Activated T-helper 2 cell treated with anti-CD3 and anti-CD28 coated beads, Interferon-gamma antibody, Interleukin-2, Interleukin-4, amounts not matched to agents 10 μg/mL and 5 μg/mL and 100 μg/mL, durations not matched to agents 14 hours and 24 hours and 36 hours (primary cell): ENCODE measurements at places on chromosomes 5 and 9. TPM values are rescaled to one million over a fixed set of nuclear protein-coding genes. Genes with fewer than 3 reads are reported as not detected.

GRCh38 chr5:154370813-154371212 lies 75.0 kb upstream of the SAP30L start:
- H3K36me3 ChIP-seq: no peaks in the 10 kb centered on the region
- H3K27me3 ChIP-seq: no peaks in the 10 kb centered on the region
- no peaks in the 10 kb centered on the region for H3K4me1 ChIP-seq
- no peak for DNase-seq
- H3K4me3 ChIP-seq: no peak overlapping the region
- H3K27ac ChIP-seq: no peak overlapping the region

DNA sequence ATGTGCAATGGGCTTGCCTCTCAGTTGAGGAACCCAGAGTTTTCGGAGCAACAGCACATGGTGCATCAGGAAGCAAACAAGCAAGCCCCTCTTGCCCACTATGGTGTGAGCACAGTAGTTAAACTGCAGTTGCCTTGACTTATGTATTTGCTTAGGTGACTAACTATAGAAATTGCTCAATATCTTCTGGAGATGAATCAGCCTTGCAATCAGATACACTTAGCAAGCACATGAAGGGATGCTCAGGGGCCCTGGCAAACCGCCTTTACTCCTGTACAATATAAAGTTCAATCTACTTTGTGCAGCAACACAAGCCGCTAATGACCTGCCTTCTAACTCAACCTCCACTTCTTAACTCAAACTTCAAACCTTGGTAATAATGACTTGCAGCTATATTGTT lies 581.7 kb upstream of the RIOK2 start:
- H3K4me3 ChIP-seq: no peak overlapping the region
- DNase-seq: no peak
- H3K27ac ChIP-seq: no peak overlapping the region

GRCh38 chr5:78536661-78537196 lies 111.8 kb downstream of the LHFPL2 start:
- peaks cover 3% of the 10 kb centered on the region for H3K27me3 ChIP-seq
- H3K4me1 ChIP-seq: no peaks in the 10 kb centered on the region
- no peaks in the 10 kb centered on the region for H3K36me3 ChIP-seq
- no peak overlapping the region for H3K27ac ChIP-seq
- no peak overlapping the region for H3K4me3 ChIP-seq

DNA sequence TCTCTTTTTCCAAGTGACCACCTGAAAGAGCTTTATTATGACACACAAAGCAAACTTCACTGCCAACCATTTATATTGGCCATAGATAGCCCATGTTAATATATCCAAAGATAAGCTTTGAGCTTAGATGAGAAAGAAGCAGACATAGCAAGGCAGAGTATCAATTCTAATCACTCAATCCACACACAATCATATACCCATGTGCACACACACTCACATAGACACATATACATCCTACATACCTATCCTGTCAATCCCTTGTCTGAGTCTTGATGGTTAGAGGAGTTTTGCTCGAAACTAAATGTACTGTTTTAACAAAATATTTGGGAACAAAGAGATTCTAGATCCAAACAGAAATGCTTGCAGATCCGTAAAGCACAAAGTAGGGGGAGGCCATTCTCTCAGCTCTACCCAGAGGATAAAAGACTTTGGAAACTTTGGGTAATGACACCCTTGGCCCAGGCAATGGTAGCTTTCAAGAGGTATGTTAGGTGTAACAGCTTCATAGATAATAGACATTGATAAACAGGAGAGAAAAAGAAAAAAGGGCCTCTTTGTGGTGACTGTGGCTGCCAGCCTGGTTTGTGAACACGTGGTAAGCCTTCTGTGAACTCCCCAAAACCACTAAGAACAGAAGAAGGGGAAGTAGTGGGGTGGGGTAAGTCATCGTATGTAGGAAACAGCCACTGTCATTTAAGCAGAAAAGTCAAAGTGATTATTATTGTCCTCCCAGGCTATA lies 121.6 kb downstream of the TLR4 start:
- H3K36me3 ChIP-seq: no peaks in the 10 kb centered on the region
- no peak overlapping the region for H3K27ac ChIP-seq
- DNase-seq: peak; percentile 65
- peaks cover 44% of the 10 kb centered on the region for H3K27me3 ChIP-seq

- H3K36me3 ChIP-seq: no peaks in the 10 kb centered on the region
- no peak overlapping the region for H3K27ac ChIP-seq
- H3K4me1 ChIP-seq: no peaks in the 10 kb centered on the region
- H3K27me3 ChIP-seq: peaks cover 6% of the 10 kb centered on the region
- DNase-seq: peak; percentile 40
Measured at GRCh38 chr9:130461218-130461630, 16.5 kb downstream of the ASS1 start.

The GDA gene
- 0.07 TPM in 1 of 2 replicates, not detected in the other for total RNA-seq

DNA sequence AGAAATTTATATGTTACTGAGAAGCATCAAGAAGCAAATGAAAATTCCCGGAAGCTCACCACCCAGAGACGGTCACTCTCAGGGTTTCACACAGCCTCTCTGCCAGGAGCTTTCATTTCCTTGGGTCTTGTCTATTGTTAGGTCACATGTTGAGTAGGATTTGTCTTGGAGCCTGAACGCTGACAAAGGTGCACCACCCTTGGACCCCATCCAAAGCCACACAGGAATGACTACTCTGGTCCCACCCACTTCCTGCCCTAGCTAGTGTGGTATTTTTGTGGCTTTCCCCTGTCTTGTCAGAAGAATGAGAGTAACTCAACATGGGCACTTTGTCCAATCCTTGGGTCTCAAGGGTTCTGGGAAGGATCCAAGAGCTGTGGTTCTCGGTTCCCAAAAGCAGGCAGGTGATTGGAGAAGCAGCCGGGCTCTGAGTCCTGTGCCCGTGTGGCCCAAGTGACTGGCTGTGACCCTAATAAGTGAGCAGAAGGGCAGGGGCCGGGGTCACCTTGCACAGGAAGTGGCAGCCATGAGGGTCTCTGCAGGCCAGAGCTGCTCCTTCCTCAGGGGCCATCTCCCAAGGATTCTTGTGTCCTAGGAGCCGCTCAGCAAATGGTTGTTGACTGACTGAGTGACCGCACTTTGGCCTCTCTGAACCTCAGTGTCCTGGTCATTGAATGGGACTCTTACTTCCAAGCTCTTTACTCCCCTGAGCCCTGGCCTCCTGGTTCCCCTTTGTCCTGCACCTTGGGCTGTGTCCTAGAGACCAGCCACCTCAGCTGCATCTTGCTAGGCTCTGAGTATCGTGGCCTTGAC lies 6.9 kb downstream of the FGD3 start:
- DNase-seq: peak; percentile 71
- peaks cover 3% of the 10 kb centered on the region for H3K27me3 ChIP-seq
- peak overlapping the region; percentile 26 for H3K4me3 ChIP-seq
- peak overlapping the region; percentile 85 for H3K27ac ChIP-seq

DNA sequence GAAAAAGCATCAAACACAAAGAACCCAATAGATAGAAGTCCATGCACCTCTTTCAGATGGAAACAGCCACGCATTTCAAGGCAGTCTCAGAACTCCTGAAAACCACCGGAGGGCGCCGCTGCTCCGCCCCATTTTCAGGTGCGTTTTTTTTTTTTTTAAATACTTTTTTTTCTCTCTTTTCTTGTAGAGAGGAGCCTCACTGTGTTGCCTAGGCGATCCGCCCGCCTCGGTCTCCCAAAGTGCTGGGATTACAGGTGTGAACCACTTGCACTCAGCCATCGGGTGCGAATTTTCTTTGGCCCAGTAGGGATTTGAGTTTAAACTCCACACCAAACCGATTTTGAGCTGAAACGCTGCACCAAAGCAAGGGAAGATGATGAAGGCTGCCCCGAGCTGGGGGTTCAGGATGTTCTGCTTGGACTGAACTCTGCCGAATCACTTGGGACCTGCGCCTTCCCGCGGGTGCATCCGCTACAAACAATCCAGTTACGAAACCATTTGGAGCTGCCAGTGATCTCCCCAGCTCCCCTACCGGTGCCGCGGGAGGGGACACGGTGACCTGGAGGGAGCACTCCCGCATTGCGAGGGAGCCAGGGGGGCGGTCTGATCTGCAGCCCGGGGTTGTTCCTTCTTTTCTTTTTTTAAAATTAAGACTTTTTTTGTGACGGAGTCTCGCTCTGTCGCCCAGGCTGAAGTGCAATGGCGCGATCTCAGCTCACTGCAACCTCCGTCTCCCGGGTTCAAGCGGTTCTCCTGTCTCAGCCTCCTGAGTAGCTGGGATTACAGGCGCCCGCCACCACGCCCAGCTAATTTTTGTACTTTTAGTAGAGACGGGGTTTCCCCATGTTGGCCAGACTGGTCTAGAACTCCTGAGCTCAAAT lies 1.4 kb downstream of the PTGR1 start:
- H3K4me3 ChIP-seq: peak overlapping the region; percentile 86
- H3K36me3 ChIP-seq: no peaks in the 10 kb centered on the region
- H3K4me1 ChIP-seq: peaks cover 18% of the 10 kb centered on the region
- no peak overlapping the region for H3K27ac ChIP-seq

DNA sequence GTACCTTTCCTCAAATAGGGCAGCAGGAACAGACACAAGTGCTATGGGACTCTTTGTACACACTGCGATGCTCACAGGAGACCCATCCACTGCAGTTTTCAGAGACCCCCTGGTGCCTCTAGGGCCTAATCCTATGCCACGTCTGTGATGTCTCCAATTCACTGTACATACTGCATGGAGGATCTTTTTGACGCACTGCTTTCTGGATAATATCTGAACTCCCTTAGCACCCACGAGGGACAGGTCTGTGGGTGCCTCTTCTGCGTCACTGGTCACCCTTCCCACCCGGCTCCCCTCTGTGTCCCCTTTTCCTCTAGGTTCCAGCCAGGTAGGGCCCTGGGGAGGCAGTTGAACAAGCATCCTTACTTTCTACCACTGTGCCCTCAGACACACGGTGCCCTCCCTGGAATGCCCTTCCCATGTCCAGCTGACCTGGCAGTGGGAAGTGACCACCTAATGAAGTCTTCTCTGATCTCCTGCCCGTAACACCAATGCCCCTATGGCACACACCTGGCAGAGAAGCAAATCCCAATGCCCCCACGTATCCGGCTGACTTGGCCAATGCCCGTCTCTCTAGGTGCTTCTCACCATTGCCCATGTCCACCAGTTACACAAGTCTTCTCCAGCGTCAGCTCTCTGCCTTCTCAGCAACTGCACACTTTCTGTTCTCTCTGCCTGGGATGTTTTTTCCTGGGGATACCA lies 41.5 kb downstream of the FOXI1 start:
- H3K36me3 ChIP-seq: no peaks in the 10 kb centered on the region
- no peaks in the 10 kb centered on the region for H3K27me3 ChIP-seq
- no peak overlapping the region for H3K27ac ChIP-seq
- DNase-seq: no peak

DNA sequence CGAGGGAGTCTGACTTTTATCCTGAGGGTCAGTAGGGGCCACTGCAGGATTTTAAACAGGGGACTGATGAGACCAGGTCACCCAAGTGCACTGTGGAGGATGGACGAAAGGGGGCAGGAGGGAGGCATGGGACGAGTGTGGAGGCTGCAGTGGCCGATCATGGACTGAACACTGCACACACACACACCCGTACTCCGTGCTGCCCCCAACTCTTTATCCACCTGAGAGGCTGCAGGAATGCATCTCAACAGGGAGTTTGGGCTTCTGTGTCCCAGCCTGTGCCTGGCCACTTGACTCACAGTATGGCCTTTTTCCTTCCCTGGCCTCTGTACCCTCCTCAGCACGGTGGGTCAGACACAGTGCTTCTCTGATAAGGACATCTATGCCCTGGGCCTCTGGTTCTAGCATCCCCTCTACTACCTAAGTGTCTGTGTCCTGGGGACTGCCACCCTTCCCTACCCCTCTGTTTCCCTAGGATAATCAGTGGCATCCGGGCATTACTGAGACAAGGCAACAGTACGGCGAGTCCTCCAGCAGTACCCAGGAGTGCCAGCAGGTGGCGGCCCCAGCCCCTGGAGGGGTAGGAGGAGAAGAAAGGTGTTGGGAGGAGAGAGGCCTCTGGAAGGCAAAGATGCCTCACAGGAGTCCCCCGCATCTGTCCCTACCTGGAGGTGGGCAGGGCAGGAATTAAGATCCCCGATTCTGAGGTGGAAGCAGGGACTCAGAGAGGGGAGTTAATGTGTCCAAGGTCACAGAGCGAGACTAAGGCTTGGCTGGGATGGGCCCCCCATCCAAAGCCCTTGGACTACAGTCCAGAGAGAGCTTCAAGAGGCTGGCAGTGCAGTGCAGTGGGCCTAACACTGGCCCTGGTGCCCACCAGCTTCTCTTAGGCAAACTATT lies 5.1 kb upstream of the CDX1 start:
- H3K4me3 ChIP-seq: no peak overlapping the region
- peaks cover 21% of the 10 kb centered on the region for H3K27me3 ChIP-seq
- DNase-seq: peak; percentile 60
- no peak overlapping the region for H3K27ac ChIP-seq
- no peaks in the 10 kb centered on the region for H3K4me1 ChIP-seq

- no peaks in the 10 kb centered on the region for H3K4me1 ChIP-seq
- H3K27me3 ChIP-seq: no peaks in the 10 kb centered on the region
- no peaks in the 10 kb centered on the region for H3K36me3 ChIP-seq
- H3K4me3 ChIP-seq: no peak overlapping the region
Measured at GRCh38 chr5:43357067-43357466, 43.9 kb upstream of the HMGCS1 start.

The EGFLAM gene
- total RNA-seq: not detected in 2 replicates

The SLC34A1 gene
- total RNA-seq: not detected in 2 replicates

DNA sequence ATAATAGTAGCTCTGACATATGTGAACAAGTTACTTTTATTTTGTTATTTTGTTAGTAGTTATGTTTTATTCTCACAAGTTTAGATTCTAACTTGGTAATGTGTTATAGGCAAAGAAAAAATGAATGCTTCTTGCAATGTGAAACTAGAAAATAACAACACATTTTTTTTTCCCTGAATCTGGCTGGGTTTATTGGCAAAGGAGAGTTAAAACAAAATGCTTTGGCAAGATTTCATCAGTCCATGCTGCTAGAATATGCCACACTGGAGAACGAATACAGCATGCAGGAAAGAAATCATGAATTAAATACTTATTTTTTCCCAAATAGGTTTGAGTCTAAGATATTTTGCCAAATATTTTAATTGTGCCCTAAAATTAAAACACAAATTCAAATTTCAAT lies 1048.1 kb upstream of the ACO1 start:
- H3K27ac ChIP-seq: no peak overlapping the region
- peaks cover 9% of the 10 kb centered on the region for H3K4me1 ChIP-seq
- DNase-seq: no peak
- no peaks in the 10 kb centered on the region for H3K36me3 ChIP-seq
- H3K4me3 ChIP-seq: no peak overlapping the region

The AGXT2 gene
- total RNA-seq: not detected in 2 replicates

The PCDHGA3 gene
- total RNA-seq: 0.11 and 0.16 TPM in 2 replicates

The TCF7 gene
- total RNA-seq: 8.4 and 10.0 TPM in 2 replicates

The KLHL3 gene
- total RNA-seq: 1.7 and 2.3 TPM in 2 replicates

GRCh38 chr5:163633926-163634460 lies 128.6 kb downstream of the MAT2B start:
- no peak for DNase-seq
- no peaks in the 10 kb centered on the region for H3K36me3 ChIP-seq
- no peak overlapping the region for H3K27ac ChIP-seq
- no peak overlapping the region for H3K4me3 ChIP-seq
